ENCODE measurements at places on chromosomes 3 and 15.

- DNase-seq = no peak
Measured at GRCh38 chr3:99683876-99684275, 45.5 kb downstream of the COL8A1 start.

GRCh38 chr3:148208975-148209374 is 488.7 kb upstream of the AGTR1 start:
- DNase-seq = no peak

GRCh38 chr15:72535911-72536310 is 61.8 kb downstream of the ARIH1 start:
- DNase-seq = no peak

DNA sequence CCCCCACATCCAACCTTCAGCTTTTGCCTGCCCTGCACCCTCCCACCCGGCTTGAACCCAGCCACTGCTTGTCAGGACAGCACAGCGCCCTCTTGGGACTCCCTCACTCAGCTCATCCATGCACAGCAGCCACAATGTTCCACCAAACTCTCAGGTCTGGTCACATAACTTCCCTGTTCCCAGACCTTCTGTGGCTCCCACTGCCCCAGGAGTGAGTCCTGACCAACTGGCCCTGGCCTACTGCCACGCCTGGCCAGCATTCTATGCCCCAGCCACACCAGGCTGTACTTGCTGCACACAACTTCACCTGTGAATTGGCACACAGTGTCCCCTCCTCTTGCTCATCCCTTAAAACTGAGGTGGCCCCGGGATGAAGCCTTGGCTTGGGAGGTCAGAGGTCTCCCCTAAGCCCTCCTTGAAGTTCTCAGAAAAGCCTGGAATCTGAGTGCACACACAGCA is 21.0 kb downstream of the PLXNB1 start:
- DNase-seq = no peak

DNA sequence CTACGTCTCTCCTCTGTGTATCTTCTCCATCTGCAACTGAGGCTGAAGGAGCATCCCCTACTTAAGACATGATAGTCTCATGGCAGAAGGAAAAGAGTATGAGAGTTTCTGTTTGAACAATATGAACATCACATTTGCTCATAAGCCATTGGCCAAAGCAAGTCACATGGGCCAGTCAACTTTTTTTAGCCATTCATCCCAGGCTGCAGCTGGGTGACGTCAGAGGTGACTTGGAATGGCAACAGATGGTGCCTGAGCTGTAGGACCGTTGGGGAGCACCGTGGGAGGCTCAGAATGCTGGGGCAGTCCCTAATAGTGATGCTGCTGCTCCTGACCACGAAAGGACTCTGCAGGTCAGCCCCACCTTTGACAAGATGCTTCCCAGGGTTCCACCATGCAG is 58.7 kb downstream of the CRTC3 start:
- DNase-seq = no peak

Measured in activated CD4-positive, alpha-beta T cell treated with anti-CD3 and anti-CD28 coated beads for 4 hours (primary cell).